CD4-positive, alpha-beta T cell treated with Interleukin-4 for 4 hours (primary cell): ENCODE measurements at places on chromosomes 6 and 20.
A peak's percentile ranks its signal among the peaks of the same experiment; 100 is the strongest.

GRCh38 chr20:19549896-19550295, 208.2 kb upstream of the RIN2 start:
- no peak for DNase-seq

DNA sequence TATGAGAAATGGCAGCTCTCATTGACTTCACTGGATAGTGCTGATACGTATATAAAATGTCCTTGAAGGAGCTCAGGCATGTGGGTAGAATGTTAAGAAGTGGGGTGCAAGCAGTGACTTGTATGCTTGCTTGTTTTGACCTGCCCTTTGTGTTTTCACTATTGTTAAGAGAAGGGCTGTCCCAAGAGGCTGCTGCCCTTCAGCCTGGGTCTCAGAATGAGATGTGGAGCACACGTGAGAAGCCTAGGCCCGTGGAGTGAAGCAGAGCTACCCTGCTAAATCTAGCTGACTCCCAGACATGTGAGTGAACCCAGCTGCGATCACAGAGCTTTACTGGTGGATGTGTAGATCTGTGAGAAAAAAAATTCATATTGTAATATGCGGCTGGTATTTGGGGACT, 305.3 kb upstream of the RGS17 start:
- DNase-seq: no peak

DNA sequence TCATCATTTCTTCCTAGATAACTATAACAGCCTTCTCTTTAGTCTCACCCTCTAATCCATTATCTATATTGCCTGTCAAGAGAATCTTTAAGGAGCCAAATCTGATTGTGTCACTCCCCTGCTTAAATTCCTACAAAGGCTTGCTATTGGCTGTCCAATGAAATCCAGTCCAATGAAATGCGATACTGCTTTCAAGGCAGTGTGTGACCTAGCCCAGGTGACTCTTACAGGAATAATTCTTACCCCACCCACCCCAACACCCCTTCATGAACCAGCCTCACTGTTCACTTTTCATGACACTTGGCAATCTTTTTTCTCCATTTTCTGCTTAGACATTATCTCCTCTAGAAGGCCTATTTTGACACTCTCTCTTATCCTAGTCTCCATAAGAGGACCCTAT, 163.3 kb upstream of the MARCKS start:
- no peak for DNase-seq

- DNase-seq: no peak
Measured at GRCh38 chr6:25016014-25016720, 80.4 kb upstream of the RIPOR2 start.

- no peak for DNase-seq
Measured at GRCh38 chr6:155100087-155100486, 105.0 kb downstream of the TIAM2 start.

- DNase-seq: no peak
Measured at GRCh38 chr6:43278524-43279078, 19.5 kb upstream of the SLC22A7 start.

GRCh38 chr6:144878577-144878976, 593.4 kb downstream of the UTRN start:
- DNase-seq: no peak

DNA sequence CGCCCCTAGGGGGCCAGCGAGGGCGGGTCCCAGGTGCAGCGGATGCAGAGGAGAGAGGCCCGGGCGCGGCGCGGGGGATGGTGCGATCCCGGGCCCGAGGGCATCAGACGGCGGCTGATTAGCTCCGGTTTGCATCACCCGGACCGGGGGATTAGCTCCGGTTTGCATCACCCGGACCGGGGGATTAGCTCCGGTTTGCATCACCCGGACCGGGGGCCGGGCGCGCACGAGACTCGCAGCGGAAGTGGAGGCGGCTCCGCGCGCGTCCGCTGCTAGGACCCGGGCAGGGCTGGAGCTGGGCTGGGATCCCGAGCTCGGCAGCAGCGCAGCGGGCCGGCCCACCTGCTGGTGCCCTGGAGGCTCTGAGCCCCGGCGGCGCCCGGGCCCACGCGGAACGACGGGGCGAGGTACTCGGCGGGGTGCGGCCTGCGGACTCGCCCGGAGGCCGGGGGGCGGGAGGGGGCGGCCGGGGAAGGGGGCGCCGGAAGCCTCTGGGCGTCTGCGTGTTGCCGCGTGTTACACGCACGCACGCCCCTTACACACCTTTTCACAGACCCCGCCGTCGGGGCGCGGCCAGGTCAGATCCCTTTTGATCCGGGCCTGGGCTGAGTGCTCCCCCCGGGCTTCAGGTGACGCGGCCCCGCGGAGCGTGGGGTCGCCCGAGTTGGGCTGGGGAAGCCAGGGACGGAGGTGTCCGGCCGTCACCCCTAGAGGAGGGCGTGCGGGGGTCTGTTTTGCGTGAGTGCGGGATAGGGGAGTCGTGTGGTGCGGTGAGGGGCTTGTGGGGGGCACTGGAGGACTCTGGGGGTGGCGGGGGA, 412 bp downstream of the TRIB3 start:
- DNase-seq: peak; percentile 39

DNA sequence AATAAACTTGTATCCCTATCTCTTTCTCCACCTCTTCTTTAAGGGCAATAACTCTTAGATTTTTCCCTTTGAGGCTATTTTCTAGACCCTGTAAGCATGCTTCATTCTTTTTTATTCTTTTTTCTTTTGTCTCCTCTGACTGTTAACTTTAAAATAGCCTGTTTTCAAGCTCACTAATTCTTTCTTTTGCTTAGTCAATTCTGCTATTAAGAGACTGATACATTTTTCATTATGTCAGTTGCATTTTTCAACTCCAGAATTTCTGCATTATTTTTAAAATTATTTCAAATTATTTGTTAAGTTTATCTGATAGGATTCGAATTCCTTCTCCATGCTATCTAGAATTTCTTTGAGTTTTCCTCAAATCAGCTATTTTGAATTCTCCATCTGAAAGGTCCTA, 84.0 kb downstream of the CFAP61 start:
- no peak for DNase-seq

- no peak for DNase-seq
Measured at GRCh38 chr20:8296536-8296935, 164.5 kb downstream of the PLCB1 start.

GRCh38 chr6:81376745-81377144, 375.7 kb downstream of the TENT5A start:
- DNase-seq: no peak

DNA sequence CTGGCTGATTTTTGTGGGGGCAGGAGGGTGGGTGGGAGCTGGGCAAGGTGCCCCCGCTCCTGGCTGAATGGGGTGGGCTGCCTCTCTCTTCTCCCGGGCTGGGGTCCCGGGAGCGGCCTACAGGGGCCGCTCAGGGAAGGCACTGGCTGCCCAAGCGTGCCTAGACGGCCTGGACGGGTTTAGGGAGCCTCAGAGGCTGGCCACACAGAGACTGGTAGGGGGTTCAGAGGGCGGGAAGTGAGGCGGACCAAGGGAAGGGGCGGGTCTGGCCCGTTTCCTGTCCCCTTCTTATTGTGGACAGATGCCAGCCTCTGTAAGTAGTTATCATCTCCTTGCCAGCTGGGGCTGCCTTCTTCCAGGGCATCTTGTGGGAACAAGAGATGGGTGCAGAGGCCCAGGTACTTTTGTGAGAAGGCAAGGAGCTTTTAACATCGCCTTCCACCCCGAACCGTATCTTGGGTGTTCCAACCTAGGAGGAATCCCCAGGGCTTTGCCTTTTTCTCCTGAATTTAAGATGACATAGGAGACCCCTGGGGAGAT, 437 bp downstream of the CD40 start:
- no peak for DNase-seq

- no peak for DNase-seq
Measured at GRCh38 chr6:114541794-114542193, 199.0 kb upstream of the HS3ST5 start.

GRCh38 chr6:19759117-19759880, 77.9 kb upstream of the ID4 start:
- DNase-seq: no peak

- DNase-seq: no peak
Measured at GRCh38 chr6:123091896-123092271, 95.8 kb downstream of the CLVS2 start.

GRCh38 chr6:139920027-139920775, 545.8 kb upstream of the CITED2 start:
- DNase-seq: no peak

DNA sequence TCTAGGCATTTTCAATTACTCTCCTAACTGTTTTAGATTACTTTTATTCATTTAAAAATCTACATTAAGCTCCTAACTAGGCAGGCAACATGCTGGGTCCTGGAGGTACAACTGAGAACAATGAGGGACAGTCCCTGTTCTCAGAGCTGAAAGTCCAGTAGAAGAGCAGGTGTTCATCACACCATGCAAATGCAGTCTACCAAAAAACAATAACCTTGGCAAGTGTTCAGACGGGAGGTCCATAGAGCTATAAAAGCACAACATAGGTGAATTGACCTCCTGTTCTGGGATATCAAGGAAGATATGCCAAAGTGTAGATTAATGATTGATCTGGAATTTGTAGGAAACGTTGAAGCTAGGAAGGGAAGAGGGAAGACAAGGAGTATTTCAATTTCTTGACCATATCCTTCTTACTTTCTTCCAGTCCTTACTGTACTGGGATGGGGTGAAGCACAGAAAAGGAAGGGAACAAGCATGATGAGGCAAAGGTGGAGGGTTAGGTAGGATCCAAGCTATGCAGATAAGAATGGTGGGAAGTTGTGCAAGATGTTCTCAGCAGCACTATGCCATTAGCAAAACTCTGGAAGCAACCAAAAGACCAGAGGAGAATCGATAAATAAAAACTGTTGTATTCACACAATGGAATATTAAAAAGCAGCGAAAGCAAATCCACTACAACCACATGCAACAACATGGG, 485.7 kb upstream of the JARID2 start:
- no peak for DNase-seq

DNA sequence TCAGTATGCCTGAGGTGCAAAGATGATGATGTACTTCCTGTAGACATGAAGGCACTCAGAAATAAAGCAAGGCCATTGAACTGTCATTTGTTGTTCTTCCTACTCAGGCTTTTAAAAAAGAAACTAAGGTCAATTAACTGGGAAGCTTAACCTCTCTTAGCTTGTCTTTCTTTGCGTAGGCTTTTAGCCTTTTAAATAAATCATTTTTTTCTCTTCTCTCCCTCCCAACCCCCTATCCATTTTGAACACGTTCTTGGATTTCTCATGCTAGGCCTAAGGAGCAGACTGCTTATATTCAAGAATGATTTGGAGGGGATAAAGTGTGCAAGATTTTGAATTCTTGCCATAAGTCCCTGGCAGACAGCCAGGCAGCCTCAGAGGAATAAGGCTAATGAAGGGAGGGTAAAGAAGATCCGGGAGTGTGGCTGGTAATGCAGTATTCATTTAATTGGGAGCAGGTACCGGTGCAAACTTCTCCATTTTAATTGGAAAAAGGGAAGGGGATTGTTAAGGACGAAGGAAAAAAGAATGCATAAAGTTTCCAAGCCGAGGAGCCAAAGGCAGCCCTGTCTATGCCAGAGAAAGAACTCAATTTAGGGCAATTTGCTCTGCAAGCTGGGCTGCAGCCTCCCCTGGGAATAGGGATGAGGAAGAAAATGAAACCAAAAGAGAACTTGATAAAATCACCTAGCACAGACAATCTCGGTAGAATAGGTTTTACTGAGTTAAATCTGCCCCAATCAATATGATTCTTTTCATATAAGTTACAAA, 343.8 kb upstream of the MMS22L start:
- DNase-seq: no peak

DNA sequence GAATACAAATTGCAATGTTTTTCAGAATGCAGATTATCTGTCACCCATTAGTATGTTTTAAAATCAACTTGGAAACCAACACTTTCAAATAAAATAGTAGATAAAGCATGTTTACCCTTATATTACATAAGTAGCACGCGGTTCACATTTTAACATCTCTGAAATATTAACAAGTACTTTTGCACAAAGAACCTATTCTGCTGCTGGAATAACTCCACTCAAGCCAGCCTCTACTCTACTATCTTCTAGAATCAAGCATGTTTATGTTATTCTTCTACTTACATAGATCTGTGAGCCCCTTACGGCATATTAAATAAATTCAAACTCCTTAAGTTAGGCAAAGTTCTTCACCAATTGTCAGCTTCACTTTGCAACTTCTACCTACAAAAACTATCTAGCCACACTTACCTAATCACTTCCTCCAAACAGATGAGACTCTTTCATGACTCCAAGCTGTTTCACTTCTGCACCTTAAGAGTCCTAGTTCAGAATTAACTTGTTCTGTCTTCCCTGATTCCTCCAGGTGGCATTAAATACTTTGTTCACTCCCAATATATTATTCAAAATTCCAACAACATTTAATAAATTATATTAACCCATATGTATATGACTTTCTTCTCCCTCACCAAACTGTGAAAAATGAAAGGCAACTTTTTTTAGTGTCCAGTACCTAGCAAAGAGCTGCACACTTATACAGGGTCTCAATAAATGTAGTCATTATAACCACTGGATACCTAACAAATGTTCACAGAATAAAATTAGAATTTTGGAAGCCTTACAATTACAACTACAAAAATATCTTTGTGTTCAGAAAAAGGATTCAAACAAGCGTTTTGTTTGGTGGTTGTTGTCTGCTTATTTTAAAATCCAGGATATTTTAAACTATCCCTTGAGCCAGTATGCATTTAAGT, 12.1 kb downstream of the CEP85L start:
- DNase-seq: peak; percentile 18

- DNase-seq: no peak
Measured at GRCh38 chr6:35272005-35272404, 12.5 kb downstream of the ZNF76 start.

- no peak for DNase-seq
Measured at GRCh38 chr20:48957533-48957932, 36.0 kb downstream of the ARFGEF2 start.

DNA sequence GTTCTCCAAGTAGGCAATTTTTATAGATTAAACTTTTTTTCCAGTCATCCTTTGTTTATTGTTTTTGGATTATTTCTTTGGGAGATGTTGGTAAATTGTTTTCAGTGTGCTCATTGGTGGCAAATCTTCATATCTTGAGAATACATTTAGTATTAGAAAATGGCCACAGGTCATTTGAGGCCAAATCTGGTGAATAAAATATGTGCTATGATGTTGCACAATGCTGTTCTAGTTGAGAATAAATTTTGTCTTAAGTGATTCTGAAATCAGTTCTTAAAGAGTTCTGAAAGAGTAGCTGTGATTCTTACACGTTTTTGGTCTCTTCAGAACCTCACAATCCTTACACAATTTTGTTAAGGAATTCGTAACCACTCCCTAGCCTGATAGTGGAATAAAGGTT, 20.1 kb downstream of the CDKAL1 start:
- no peak for DNase-seq

DNA sequence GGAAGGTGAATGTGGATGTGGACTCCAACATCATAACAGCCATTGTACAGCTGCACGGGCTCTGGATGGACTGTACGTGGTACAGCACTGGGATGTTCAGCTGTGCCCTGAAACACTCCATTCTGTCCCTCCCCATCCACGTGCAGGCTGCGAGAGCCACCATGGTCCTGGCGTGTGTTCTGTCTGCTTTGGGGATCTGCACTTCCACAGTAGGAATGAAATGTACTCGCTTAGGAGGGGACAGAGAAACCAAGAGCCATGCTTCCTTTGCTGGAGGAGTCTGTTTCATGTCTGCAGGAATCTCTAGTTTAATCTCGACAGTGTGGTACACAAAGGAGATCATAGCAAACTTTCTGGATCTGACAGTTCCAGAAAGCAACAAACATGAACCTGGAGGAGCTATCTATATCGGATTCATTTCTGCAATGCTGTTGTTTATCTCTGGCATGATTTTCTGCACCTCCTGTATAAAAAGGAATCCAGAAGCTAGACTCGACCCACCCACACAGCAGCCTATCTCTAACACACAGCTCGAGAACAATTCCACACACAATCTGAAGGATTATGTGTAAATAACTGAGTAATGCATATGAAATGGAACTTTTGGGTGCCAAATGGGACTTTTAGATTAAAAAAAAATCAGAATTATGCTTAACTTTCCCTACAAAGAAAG, 12.1 kb downstream of the CLDN20 start:
- no peak for DNase-seq
